ENCODE measurements at places on chromosomes 3 and 15.

DNA sequence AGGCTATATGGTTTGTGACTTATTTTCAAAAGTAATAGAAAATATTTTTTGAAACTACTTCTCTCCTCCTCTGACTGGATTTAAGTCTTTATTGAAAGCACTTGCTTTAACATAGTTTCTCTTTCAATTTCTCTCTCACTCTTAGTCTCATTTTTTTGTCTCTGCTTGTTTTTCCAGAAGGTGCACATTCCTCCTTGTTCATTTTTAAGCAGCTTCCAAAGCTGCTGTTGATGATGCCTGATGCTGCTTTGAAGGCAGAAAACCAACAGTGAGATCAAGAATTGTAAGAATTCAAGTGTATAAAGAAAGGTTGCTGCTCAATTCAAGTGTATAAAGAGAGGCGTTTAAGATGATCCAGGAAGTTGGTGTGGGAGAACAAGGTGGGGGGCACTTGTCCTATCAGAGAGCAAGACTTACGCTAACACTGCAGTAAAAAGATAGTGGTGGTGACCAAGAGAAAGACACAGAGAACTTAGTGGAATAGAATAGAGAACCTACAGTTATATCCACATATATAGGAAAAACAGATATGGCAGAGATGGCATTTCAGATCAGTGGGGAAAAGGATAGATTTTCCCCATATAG lies 12.1 kb downstream of the NR2C2 start:
- DNase-seq = no peak

DNA sequence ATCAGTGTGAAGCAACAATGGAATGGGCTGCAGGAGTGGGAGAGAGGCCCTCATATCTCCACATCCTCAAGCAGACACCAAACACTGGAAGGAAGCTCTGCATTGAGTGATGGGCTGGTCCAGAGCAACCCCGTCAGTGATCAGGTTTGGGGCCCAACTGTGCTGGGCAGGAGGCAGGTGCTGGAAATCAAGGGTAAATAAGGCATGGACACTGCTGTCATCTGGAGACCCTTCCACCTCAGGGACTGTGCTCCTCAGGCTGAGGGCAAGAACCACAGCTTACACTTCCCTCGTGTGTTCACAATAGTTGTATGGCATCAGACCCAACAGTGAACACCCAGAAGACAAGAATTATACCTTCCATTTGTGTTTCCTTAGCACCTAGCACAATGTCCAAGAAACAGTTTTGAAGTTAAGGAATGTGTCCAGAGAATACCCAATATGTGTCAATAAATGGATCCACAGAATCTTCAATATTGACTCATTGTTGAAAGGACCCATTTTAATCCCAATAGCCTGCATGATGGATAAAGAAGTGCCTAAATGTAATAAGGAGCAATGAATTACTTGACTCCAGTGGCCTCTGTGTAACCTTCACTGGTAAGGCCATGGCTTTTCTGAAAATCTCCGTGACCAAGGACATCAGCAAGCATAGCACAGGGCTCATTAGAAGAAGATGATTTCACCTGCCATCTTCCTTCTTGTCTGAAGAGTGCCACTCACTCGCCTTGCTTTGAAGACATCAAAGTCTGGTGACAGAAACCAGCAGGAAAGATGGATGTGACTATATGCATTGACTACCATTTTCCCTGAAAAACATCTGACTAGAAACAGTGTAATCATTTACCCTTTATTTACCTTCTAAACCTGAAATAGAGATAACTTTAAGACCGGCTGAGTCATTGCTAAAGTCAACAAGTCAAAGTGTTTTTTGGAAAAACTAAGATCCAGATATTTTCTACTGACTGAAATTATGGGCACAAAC lies 7.0 kb upstream of the AHSG start:
- no peak for DNase-seq

DNA sequence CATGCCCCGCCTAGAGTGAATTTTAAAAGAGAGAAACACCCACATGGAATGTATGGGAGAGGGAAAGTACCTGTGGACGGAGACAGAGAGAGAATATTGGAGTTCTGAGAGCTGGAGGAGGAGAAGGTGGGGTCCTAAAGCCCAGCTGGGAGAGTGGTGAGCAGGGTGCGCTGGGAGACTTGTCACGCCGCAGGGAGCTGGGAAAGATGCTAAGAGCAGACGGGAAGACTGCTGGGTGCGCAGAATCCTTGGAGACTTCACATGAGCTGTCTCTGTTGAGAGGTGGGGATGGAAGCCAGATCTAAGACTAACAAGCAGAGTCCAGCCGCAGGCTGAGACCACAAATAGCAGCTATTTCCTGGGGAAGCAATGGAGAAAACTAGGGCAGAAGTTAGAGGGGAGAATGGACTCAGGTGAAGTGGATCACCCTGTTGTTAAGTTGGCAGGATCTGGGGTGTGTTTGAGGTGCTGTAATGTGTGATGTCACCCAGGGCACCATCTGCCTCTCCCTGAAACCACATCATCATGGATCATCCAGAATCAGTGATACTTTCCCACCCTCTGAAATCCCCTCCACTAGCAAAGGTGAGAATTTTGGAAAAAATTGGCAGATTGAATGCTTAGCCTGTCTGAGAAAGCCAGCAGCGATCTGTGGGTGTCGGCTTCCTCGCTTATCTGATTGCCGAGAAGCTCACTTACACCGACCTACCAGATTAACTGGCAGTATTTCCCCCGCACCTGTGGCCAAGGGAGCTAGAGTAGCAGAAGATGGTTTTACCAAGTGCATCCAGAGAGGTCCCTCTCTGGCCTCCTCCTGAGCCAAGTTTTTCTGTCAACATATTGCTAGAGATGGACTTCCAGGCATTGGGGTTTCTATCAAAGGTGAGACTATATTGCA lies 174.8 kb upstream of the BHLHE40 start:
- peak; percentile 44 for DNase-seq

- DNase-seq = no peak
Measured at GRCh38 chr3:130626049-130626448, 109.1 kb downstream of the COL6A6 start.

DNA sequence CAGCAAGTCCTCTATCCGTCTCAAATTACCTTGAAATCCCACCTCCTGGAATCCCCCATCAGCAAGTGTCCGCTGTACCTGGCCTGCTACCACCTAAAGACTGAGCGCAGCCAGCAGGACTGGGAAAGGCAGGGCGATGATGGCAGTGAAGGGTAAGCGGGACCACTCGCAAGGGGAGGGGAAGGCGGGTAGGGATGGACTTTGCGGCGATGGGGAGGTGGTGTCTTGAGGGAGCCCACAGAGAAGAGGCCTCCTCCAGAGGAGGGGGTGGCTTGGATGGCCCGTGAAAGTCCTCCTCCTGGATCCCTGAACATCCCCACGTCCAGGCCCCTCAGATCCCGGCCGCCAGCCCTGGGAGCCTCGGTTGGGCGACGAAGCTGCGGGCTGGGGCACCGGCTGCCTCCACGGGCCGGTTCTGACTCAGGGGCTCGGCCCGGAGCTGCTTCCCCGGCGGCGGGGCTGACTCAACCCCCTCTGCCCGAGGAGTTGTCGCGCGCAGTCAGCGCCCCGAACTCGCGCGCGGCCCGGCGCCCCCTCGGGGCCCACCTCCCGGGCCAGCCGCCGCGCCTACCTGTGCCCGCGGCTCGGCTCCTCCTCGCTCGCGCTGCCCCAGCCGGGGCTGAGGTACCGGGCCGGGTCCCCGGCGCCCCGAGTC lies 512 bp downstream of the LARP6 start:
- peak; percentile 41 for DNase-seq

DNA sequence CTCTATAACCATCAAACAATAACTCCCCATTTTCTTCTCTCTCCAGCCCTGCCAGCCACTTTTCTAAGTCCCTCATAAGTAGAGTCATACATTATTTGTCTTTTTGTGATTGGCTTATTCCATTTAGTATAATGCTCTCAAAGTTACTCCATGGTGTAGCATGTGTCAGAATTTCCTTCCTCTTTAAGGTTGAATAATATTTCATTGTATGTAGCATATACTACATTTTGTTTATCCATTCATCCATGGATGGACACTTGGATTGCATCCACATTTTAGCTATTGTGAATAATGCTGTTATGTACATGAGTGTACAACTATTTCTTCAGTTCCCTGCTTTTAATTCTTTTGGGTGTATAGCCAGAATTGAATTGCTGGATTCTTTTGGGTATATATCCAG lies 138.4 kb downstream of the ATG7 start:
- DNase-seq = no peak

- DNase-seq = peak; percentile 43
Measured at GRCh38 chr3:128863560-128863959, 15.9 kb upstream of the ACAD9 start.

DNA sequence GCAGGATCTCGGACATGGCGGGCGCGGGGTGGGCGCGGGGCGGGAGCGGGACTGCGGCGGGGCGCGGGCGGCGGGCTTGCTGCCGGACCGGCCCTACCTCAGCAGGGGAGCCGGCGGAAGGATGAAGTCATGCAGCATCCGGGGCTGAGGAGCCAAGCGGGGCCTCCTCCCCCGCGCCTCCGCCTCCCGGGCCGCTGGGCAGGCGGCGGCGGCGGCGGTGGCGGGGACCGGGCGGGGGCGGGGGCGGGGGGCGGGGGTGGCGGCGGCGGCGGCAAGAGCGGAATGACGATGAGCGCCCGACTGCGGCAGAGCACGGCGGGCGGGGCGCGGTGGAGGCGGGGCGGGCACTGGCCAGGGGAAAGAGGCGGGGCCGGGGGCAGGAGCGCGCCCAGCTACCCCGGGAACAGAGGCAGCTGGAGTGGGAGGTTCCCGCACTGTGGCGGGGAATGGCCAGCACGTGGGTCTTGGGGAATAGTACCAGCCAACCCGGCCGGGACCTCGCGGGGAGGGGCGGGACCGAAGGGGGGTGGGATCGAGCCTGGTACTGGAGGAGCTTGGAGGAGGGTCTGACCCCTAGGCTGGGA lies at the start of gene CAMK2N2:
TSS of gene CAMK2N2 (minus strand) at position 284 of the 584 bp plus-strand sequence. CDS start at position 16, 268 bp downstream.
- DNase-seq = peak; percentile 78

GRCh38 chr3:178456621-178457285 lies 79.5 kb upstream of the KCNMB2 start:
- no peak for DNase-seq

DNA sequence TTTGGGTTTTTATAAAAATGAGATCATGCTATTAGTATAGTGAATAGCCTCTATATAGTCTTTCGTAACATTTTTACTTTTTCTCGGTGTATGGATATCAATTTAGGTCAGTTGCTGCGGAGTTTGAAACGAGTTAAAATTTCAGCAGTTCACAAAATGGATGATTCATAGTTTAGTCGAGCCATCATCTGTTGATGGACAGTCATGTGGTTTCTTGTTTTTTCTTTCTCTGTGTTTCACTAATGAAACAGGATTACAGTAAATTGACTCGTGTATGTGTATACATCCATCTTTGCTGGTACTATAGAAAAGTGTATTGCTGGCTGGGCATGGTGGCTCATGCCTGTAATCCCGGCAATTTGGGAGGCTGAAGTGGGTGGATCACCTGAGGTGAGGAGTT lies 106.8 kb downstream of the IGF1R start:
- DNase-seq = no peak

GRCh38 chr3:69219101-69219708 lies 96.8 kb upstream of the LMOD3 start:
- no peak for DNase-seq

- DNase-seq = no peak
Measured at GRCh38 chr3:13217736-13218540, 144.7 kb upstream of the IQSEC1 start.

DNA sequence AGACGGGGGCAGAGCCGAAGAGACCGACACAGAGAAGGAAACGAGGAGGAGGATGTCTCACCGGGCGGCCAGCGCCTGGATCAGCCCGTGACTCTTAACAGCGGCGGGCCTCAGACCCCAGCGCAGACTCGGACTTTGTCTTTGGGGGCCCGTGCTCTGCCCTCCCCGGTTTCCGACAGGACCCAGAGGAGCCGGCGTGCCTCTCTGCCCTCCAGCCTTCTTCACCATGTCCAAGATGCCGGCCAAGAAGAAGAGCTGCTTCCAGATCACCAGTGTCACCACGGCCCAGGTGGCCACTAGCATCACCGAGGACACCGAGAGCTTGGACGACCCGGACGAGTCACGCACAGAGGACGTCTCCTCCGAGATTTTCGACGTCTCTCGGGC lies 1.0 kb downstream of the TSC22D2 start:
- no peak for DNase-seq

DNA sequence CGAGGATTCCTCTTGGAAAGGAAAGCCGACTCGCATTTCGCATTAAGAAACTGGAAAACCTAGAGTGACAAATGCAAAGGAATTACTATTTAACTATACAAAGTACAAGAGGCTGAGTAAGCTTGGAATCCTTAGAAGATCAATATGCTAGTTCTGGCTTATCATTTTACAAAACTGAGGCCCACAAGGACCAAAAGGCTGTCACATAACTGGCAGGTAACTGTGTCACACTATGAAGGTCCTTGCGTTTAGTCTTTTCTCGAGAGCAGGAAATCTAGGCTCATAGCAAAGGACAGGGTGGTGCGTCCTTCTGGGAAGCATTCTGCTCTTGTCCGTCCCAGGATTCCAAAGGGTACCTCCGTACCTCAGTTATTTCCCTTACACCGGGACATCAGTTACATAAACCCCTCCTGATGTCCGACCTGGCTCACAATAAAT lies 629 bp downstream of the RPL24 start:
- no peak for DNase-seq

- DNase-seq = no peak
Measured at GRCh38 chr3:173719585-173719984, 322.0 kb downstream of the NLGN1 start.

- no peak for DNase-seq
Measured at GRCh38 chr15:82159922-82160321, 102.6 kb downstream of the EFL1 start.

GRCh38 chr3:188943591-188943990 lies 228.2 kb upstream of the TPRG1 start:
- DNase-seq = no peak

DNA sequence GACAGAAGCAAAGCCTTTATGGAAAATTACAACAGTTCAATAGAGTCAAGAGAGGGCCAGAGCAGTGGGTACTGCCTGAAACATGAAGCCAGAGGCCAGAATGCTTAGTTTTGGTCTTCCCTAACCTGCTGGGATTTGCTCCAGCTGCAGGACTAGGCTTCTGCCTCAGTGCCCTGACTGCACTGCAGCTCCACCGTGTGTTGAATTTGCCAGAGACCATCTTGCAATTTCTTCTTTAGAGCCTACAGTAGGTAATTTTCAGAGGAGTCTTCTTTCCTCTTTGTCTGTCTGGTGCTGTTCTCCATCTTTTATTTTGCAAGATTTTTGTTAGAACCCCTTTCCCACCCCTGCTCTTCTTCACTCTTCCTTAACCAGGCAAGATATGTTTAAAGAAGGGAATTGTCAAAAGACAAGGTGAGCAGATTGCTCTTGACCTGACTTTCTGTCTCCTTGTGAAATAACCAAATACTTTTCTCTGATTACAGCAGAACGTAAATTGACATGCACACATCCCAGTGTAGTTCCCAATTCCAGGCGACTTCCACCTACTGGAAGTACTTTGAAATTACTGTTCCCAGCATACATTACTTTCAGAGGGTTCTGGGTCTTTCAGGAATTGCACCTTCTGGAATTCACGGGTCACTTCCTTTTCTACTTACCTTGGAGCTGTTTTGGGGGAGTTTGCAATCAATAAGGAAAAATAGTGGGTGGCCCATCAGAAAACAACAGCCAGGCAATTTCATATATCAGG lies 161.2 kb downstream of the MINAR1 start:
- DNase-seq = no peak
